Fibroblast of villous mesenchyme (primary cell): ENCODE measurements at places on chromosomes 4 and X.

DNA sequence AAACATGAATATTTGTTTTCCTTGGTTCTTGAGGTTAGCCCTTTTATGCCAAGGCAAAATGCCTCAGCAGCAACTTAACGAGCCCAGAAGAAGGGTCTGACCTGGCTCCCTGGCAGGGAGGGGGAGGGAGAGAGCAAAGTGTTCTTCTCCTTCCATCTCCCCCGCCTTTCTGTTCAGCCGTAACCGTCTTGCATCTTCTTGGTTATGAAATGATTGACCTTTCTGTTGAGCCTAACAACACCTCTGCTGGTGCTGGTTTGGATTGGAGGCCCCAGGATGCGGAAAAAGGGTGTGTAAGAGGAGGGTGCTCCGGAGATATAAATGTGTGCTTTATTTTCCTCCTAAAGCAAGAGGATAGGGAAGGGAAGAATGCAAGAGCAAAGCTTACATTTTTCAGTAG lies 44.7 kb downstream of the PTTG2 start:
- no peak for DNase-seq

DNA sequence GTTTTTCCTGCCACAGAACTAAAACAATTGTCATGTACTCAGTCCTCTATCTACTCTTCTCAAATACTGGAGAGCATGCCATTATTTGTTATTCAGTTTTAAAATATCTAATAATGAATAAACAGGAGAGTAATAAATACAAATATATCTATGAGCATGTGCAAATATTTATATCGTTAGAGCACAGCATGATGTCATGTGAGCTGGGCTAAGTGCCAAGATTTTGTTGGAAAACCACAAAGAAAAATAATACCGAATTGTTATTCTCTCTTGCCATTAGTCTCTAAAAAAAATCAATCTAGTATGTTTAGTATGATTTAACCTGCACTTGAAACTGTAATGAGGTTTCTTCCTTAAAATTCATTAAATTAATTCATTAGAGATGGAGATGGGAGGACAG lies 97.3 kb downstream of the DDX60 start:
- peak; percentile 79 for DNase-seq

DNA sequence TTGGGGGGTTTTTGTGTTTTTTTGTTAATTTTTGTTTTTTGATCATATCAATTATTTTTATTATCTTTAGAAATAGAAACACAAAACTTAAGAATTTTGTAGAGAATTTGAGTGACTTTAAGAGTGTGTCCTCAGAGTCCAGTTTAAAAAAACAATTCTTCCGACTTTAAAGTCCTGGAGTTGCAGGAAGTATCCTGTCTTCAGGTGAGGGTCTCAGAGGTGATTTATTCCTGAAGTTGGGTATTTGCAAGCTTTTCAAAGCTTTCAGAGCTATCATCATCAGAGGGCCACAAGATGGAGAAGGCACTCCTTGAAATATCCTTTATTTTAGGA lies 23.0 kb downstream of the TLR10 start:
- no peak for DNase-seq

DNA sequence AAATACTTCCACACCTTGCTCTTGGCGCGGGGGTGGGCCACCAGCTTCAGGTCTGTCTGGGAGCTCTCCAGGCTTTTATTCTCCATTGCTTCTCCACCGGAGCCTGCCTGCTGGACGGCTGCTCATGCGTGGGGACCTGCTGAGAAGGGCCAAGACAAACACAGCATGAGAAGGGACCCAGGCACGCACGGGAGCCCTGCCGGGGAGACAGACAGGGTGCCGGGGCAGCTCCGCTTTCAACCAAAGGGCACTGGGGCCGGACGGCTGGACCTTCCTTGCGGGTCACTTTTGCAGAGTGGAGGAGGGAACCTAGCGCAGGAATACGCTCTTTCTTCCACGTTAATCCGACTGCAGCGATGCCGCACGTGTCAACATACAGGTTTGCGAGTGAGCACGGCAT lies 10.1 kb downstream of the DHRSX start:
- DNase-seq, result no peak
